ENCODE measurements at places on chromosomes 7 and 10.
A peak's percentile ranks its signal among the peaks of the same experiment; 100 is the strongest.

DNA sequence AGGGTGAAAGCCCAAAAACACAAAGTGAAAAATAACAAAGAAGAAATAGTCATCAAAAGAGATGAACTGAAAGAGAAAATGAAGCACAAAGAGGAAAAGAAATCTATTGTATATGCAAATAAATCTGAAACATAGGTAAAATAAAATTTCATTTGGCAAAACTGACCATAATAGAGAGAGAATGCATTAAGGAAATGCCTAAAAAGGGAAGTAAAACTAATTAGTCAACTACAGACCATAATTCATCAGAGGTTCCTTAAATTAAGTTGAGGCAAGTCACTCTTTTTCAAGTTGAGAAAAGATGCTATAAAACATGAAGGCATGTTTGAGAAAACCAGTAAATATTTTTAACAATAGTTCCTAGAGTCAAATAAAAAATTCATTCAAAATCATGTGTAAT, 233.3 kb downstream of the LRRN3 start:
- DNase-seq = no peak

- DNase-seq = no peak
Observed at GRCh38 chr7:82319674-82320118, 123.9 kb downstream of the CACNA2D1 start.

- DNase-seq = no peak
Observed at GRCh38 chr7:26696978-26697377, 167.4 kb downstream of the SKAP2 start.

DNA sequence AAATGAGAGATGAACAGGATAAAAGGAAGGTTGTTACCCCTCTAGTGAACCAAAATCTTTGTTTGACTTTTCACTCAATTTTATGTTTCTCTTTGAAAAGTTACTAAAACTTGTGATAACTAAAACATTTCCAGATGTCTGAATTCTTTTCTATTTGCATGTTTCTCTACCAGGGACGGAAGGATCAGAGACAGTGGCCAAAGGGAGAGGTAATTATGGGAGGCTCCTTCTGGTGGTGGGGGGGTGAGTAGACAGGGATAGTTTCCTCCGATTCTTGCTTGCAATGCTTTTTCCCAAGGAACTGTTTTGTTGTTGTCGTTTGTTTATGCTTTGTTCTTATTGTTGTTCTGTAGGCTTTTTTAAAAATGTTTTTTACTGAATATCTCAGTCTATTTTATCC, 374.8 kb downstream of the INHBA start:
- no peak for DNase-seq

- DNase-seq = no peak
Observed at GRCh38 chr10:103196516-103196915, 3.4 kb upstream of the NT5C2 start.

GRCh38 chr10:110843031-110843430, 28.7 kb upstream of the PDCD4 start:
- DNase-seq = no peak

DNA sequence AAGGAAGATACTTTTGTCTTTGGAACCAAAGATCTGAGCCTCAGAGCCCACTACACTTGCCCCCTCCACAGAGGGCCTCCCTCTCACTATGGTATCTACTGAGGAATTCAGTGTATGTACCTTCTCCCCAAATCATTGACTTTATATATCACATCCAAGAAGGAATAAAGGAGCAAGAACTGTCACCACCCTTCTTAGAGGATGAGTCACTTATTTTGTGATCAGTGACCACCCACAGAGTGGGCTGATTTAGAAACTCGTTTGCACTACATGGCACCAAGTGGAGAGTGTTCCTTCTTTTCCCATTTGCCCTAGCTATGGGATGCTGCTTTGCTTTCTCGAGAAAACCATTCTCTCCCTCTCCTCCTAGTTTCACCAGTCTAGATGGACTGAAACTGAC, 5.7 kb downstream of the TMEM243 start:
- no peak for DNase-seq

DNA sequence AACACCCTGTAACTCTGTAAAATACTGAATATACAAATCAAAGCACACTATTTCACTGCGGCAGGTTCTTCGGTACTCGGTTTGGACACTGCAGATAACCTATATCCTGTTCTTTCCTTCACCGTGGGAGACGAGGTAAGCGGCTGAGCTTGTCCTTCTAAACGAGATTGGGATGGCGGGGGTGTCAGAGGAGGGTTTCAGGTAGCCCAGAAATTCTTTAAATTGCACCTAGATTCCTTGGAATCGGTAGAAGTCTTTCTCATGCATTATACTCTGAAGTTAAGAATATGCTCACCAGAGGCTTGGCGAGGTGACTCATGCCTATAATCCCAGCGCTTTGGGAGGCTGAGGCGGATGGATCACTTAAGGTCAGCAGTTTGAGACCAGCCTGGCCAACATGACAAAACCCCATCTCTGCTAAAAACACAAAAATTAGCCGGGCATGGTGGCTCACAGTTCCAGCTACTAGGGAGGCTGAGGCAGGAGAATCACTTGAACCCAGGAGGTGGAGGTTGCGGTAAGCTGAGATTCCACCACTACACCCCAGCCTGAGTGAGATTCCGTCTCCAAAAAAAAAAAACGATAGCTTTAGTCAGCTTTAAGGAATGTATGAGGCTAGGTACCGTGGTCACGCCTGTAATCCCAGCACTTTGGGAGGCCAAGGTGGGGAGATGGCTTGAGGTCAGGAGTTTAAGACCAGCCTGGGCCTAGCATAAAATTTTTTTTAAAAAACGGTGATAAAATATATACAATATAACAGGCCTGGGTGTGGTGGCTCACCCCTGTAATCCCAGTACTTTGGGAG, 10.1 kb upstream of the LAT2 start:
- DNase-seq = no peak

- DNase-seq = no peak
Observed at GRCh38 chr7:803243-803635, 29.0 kb upstream of the SUN1 start.

GRCh38 chr7:42745357-42746059, 166.4 kb downstream of the C7orf25 start:
- peak; percentile 69 for DNase-seq

DNA sequence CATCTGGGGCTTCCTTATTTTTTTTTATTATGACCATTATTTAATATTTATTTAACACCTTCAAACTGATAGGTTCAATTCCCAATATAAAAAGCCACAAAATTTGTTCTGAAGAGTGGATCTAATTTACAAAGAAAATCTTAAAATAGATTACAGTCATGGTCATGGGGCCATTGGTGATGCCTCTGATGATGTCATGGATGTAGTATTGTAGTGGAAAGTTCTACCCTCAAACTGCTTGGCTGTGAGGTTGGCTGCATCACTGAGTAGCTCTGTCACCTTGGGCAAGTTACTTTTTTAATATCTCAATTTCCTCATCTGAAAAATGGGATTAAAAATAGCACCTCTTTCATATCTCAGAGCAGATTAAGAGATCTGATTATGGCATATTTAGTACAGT, 128.5 kb downstream of the DKK1 start:
- DNase-seq = no peak

DNA sequence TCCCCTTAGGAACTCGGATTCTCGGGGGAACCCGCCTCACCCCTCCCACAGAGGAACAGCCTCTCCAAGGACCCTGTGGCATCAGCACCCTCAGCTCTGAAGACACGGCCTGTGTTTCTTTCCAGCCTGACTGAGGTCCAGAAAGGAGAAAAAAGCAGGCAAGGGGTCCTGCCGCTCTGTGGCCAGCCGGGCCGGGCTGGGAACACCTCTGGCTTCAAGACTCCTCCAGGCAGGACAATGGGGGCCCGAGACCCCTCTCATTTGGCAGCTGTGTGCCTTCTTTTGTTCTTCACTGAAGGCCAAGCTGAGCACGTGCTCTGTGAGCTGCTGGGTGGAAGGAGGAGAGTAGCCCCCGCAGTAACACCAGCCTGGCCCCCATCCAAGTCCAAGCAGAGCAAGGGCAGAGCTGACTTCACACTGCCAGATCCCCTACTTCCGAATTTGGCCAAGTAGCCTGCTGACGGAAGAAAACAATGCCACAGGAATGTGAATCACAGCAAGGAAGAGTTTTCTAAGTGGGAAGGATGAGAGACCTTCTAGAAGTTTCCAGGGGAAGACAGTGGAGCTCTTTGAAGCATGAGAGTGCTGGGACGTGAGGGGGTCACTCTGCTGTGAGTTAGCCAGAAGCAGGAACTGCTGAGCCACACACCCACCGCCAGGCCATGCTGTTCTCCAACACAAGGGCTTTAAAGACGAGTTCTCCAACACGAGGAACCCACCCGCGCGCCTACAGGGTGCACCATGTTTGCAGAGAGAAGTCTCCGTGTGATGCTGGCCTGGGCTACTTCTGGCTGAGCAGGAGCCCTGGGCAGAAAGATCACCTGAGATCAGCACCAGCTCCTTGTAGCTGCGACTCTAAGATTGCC, 3.1 kb downstream of the CNPY1 start:
- DNase-seq = no peak

- peak; percentile 27 for DNase-seq
Observed at GRCh38 chr10:12656518-12657142, 307.3 kb downstream of the CAMK1D start.

GRCh38 chr7:140611641-140612040, 29.0 kb downstream of the DENND2A start:
- no peak for DNase-seq

DNA sequence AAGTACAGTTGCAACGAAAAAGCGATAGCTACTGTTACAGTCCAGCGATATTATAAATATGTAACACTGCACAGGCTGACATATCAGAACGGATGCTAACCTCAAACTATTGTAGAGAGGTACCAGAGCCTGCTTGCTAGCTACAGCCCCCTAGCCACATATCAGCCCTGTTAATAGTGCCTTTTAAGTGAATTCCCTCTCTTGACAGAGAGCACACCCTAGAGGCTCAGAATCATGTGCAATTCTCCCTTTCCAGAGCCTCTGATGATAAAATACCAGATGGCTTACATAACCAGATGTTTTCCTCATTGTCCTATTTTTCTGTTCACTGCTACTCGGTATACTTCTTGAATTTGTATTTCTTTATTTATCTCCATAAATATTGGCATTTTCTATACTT, 960.7 kb upstream of the CELF2 start:
- no peak for DNase-seq

- no peak for DNase-seq
Observed at GRCh38 chr7:137975768-137976167, 26.1 kb downstream of the CREB3L2 start.

DNA sequence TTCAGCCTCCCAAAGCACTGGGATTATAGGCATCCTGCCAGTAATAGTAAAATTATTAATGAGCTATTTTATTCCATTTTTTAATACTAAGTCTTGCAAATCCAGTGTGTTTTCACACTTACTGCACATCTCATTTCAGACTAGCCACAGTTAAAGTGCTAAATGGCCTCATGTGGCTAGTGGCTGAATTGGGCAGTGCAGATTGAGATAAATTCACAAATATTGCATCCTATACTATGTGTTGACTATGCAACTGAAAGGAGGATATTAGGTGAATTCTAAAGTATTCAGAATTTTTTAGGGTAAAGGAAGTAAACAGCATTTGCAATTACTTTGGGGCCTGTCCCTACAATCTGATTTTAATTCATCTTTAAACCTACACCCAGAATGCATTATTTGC, 10.2 kb downstream of the APBB1IP start:
- no peak for DNase-seq

DNA sequence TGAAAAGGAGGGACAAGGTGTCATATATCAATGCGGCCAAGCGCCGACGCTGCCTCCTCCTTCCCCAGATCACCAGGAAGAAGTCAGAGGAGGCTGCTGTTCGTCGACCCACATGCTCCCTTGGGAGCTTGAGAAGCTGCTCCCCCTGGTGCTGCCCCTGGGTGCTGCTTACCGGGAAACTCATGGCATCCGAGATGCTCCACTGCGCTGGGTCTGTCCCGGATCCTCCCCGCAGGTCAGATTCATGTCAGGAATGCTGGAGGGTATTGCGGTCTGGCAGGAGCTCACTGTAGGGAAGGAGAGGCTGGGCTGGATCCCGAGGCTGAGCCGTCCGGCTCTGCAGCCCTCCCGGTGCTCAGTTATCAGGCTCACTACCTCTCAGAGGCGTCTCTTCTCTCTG, 123.7 kb upstream of the FAM20C start:
- no peak for DNase-seq

DNA sequence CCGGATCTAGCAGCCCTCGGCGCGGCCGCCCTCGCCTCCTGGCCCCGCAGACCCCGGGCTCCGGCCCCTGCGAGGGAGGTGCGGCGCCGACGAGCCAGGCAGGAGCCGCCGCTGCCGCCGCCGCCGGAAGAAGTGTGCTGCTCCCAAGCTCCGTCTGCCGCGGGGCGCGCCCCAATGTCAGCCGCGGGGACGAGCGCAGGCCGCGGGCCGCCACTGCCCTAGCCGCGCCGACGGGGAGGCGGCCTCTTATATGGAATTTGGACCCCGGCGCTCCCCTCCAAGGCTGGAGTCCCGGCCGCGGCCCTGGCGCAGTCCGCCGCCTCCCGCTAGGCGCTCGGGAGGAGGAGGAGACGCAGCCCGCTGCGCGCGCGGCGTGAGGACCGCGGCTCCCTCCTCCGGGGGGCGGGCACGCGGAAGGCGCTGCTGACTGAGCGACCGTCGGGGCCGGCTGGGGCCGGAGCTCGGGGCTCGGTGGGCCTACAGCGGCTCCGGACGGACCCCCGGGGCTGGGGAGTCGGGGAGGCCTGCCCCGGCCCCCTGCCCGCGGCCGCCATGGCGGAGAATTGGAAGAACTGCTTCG, at the start of gene TRIM8:
Gene TRIM8 (plus strand): TSS at position 414 of the 580 bp plus-strand sequence. CDS start 139 bp downstream, at position 553.
- DNase-seq = no peak

DNA sequence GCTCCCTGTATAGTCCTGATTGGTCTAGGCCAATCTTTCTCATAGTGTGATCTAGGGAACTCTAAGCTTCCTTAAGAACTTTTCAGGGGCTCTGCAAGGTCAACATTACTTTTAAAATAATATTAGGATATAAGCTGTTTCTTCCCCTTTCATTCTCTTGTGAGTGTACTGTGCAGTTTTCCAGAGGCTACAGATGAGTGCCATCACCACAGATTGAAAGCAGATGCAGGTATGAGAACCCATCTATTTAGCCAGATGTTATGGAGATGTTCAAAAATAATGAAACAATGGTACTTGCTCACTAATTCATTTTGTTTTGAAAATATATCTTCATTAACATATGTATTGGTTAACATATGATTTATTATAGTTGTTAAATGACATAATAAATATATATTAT, 169.2 kb upstream of the SEMA3A start:
- DNase-seq = no peak

DNA sequence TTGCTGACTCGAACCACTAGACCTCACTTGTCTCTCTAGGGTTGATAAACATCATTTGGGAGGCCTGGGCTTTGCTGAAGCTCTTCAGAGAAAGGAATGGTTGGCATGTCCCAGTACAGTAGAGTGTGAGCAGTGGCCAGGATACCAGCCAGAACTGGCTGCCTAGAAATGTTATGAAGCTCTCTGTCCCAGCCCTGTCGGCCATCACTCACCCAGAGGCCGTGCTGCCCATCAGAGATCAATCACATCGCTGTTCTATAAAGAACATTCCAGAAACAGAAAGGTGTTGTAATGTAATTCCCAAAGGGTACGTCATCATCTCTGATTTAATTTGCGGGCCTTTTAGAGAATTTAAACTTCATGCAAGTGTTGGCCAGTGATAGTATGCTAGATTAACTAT, 111.5 kb downstream of the PRPF18 start:
- no peak for DNase-seq

All from NT2/D1 (cell line).